ENCODE measurements at places on chromosomes 6 and 20.

DNA sequence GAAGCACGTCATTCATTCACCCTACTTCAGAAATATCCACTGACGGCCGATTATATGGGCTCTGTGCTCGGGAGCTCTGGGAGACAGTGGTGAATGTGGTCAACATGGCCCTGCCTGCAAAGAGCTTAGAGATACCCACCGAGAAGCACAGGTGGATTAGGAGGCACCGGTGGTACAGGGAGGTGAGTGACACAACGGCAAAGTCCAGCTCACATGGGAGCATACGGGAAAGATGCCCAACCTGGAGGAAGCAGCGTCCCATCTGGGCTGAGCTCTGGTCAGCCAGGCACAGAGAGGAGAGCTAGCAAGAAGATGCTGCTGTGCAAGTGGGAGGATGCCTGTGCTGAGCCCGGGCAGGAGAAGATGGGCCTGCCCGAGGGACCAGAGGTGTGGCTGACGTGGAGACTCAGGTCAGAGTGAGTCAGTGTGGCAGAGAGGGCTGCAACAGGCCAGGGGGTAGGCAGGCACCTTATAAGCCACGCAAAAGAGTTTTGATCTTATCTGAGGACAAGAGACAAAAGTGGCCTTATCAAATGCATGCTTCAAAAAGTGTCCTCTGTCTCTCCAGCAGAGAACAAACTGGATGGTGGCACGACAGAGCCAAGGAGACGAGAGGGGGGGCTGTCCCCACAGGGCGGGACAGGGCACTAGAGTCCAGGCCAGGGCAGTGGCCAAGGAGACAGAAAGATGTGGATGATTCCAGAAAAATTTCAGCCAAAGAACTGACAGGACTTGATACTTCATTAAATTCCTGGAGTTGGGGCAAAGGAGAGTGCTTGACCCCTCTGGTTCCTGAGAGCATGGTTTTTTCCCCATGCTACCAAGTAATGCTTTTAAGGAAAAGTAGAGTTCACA lies 214.6 kb upstream of the SNX9 start:
- H3K4me1 ChIP-seq = no peaks in the 10 kb centered on the region
- no peaks in the 10 kb centered on the region for H3K36me3 ChIP-seq
- H3K27ac ChIP-seq = no peak overlapping the region

- H3K36me3 ChIP-seq = no peaks in the 10 kb centered on the region
- H3K27me3 ChIP-seq = peaks cover 3% of the 10 kb centered on the region
- no peak overlapping the region for H3K4me3 ChIP-seq
- no peaks in the 10 kb centered on the region for H3K4me1 ChIP-seq
These were observed 61.6 kb downstream of the GRM1 start for GRCh38 chr6:146090474-146090873.

DNA sequence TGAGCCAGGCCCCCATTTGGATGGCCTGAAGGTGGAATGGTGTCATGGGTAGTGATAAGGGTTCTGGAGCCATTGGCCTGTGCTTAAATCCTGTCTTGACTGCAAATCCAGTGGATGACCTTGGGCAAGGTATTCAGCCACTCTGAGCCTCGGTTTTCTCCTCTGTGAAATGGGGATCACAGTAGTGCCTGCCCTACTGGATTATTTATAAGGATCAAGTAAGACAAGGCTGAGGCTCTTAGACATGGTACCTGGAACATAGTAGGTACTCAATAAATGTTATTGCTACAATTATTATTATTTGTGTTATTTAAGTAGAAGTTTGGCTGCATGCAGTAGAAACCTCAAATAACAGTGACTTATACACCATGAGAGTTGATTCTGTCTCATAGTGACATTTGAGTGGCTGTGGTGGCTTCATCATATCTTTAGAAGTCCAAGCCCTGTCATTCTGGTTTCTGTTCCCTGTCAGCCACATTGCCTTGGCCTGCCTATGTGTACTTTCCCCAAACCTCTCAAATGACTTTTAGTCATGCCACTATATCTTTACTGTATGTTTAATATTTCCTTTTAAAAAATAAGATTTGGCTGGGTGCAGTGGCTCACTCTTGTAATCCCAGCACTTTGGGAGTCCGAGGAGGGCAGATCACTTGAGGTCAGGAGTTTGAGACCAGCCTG lies 37.6 kb upstream of the CHMP4B start:
- H3K27me3 ChIP-seq = no peaks in the 10 kb centered on the region
- peaks cover 34% of the 10 kb centered on the region for H3K36me3 ChIP-seq
- H3K4me3 ChIP-seq = no peak overlapping the region
- peaks cover 15% of the 10 kb centered on the region for H3K4me1 ChIP-seq

GRCh38 chr6:3443221-3443515 lies 13.7 kb downstream of the SLC22A23 start:
- no peak for DNase-seq
- H3K27ac ChIP-seq = no peak overlapping the region
- no peaks in the 10 kb centered on the region for H3K36me3 ChIP-seq
- no peaks in the 10 kb centered on the region for H3K27me3 ChIP-seq
- peaks cover 3% of the 10 kb centered on the region for H3K4me1 ChIP-seq

DNA sequence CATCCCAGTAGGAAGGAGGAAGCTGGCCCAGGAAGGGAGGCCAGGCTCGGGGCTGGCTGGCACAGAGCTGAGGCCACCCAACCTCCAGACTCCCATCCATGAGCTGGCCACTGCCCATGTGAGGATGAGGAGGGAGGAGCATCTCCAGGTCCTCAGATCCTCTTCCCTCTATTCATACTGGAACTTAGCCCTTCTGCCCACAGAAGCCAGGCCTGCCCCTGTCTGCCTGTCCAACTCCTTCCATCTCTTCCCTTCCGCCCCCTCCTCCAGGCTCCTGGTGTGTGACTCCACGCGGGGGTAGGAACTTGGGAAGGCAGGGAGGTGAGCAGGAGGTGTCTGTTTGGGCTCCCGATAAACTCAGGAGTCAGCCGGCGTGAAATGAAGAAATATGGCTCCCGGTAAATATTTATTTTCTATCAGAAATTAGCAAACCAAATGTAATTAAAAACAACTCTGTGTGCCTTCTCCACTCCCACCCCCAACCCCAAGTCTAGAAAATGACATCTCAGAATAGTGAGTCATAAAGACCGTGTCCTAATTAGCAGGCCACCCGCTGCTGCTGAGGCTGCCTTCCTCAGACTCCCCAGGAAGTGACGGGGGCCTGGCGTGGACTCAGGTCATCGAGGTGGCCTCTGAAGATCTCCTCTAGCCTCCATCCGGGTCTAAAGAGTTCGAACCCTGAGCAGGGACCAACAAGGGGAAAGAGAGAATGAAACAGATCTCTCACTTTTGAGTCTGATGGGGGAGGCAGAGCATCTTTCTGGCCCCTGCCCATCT lies 81.9 kb downstream of the MDGA1 start:
- no peak overlapping the region for H3K4me3 ChIP-seq
- H3K36me3 ChIP-seq = no peaks in the 10 kb centered on the region
- DNase-seq = no peak

- H3K4me3 ChIP-seq = peak overlapping the region; percentile 92
- DNase-seq = no peak
- no peaks in the 10 kb centered on the region for H3K27me3 ChIP-seq
- H3K27ac ChIP-seq = peak overlapping the region; percentile 98
These were observed 2.6 kb downstream of the ZMYND8 start for GRCh38 chr20:47353692-47354463.

GRCh38 chr6:149964308-149965193 lies 808 bp downstream of the ULBP1 start:
- DNase-seq = peak; percentile 63
- H3K27me3 ChIP-seq = peaks cover 96% of the 10 kb centered on the region
- peak overlapping the region; percentile 80 for H3K4me3 ChIP-seq
- H3K27ac ChIP-seq = peak overlapping the region; percentile 88
- peaks cover 28% of the 10 kb centered on the region for H3K4me1 ChIP-seq
- H3K36me3 ChIP-seq = peaks cover 1% of the 10 kb centered on the region

- peak overlapping the region; percentile 41 for H3K4me3 ChIP-seq
- H3K4me1 ChIP-seq = peaks cover 25% of the 10 kb centered on the region
- no peak for DNase-seq
- no peaks in the 10 kb centered on the region for H3K27me3 ChIP-seq
- no peaks in the 10 kb centered on the region for H3K36me3 ChIP-seq
These were observed 10.4 kb downstream of the DEFB129 start for GRCh38 chr20:237489-237888.
